ENCODE measurements at places on chromosomes 13 and 19. TPM values are rescaled to one million over a fixed set of nuclear protein-coding genes. Genes with fewer than 3 reads are reported as not detected.

Gene TEKTIP1
- polyA plus RNA-seq, result 2.8 TPM

Gene TMEM59L
- 3.9 TPM for polyA plus RNA-seq

Gene SLC10A2
- not detected for polyA plus RNA-seq

Gene RFPL4A
- not detected for polyA plus RNA-seq

Gene ZNF585A
- 9.4 TPM for polyA plus RNA-seq

Gene OVOL3
- not detected for polyA plus RNA-seq

Gene KLF2
- 83.6 TPM for polyA plus RNA-seq

Gene ZNF284
- 2.8 TPM for polyA plus RNA-seq

Gene STOML3
- 0.13 TPM for polyA plus RNA-seq

Gene C13orf42
- 0.26 TPM for polyA plus RNA-seq

Gene SSC5D
- polyA plus RNA-seq, result 22.3 TPM

Gene SLC25A41
- 0.76 TPM for polyA plus RNA-seq

Gene KIR3DL2
- not detected for polyA plus RNA-seq

Gene SCEL
- polyA plus RNA-seq, result not detected

Gene KLK2
- polyA plus RNA-seq, result not detected

Gene CGB3
- polyA plus RNA-seq, result 0.19 TPM

Gene FCER2
- polyA plus RNA-seq, result 0.30 TPM

Gene PSPN
- polyA plus RNA-seq, result 0.91 TPM

Gene ANKLE1
- 1.6 TPM for polyA plus RNA-seq

Gene MYO16
- 15.3 TPM for polyA plus RNA-seq

Gene POLR1G
- polyA plus RNA-seq, result 3.6 TPM

Gene ZNF541
- 0.17 TPM for polyA plus RNA-seq

Gene ZNF626
- 16.2 TPM for polyA plus RNA-seq

Gene TNFSF13B
- 2.8 TPM for polyA plus RNA-seq

Gene NCAN
- polyA plus RNA-seq, result 0.04 TPM

Gene NAPSA
- polyA plus RNA-seq, result 1.9 TPM

Gene BICRA
- 8.6 TPM for polyA plus RNA-seq

Gene ZNF431
- polyA plus RNA-seq, result 27.2 TPM

Gene OR10H1
- not detected for polyA plus RNA-seq

Gene GIPR
- polyA plus RNA-seq, result 4.1 TPM

Gene NRTN
- 0.26 TPM for polyA plus RNA-seq

Gene ANKRD24
- polyA plus RNA-seq, result 0.66 TPM

Gene PTH2
- polyA plus RNA-seq, result not detected

Gene MRPS31
- 36.5 TPM for polyA plus RNA-seq

Gene CRX
- not detected for polyA plus RNA-seq

Gene CD37
- polyA plus RNA-seq, result 19.8 TPM

Gene LYL1
- 4.3 TPM for polyA plus RNA-seq

Gene SCAMP4
- 34.3 TPM for polyA plus RNA-seq

Gene ZNF20
- 2.0 TPM for polyA plus RNA-seq

Gene ZNF534
- polyA plus RNA-seq, result 0.51 TPM
